ENCODE measurements at places on chromosomes 2 and 18. TPM values are rescaled to one million over a fixed set of nuclear protein-coding genes. Genes with fewer than 3 reads are reported as not detected.

The CD226 gene
- total RNA-seq = 0.75 TPM

The C1QL2 gene
- total RNA-seq = not detected

The SERPINB3 gene
- 0.88 TPM for total RNA-seq

The HNMT gene
- 1.2 TPM for total RNA-seq

The RAX gene
- total RNA-seq = not detected

The RMDN2 gene
- total RNA-seq = 3.5 TPM

The CDKL4 gene
- total RNA-seq = not detected

The ANKRD30B gene
- total RNA-seq = not detected

DNA sequence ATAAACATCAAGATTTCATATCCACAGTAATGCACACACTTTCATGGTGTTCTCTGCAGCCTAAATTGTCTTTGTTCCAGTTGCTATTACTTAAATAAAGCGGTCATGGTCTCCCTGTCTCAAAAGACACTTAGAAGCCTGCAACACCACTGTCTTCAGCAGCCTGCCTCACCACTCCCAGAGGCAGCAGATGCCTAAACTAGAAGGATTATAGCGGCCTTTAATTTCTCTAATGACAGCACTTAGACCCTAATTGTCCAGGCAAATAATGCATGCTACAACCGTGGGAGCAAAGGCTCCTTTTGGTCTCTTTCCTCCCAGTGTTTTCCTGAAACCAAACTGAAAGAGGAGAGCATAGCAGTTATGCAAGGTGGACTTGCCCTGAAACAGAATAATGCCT, 248.8 kb upstream of the SLC39A10 start:
- no peak for DNase-seq

DNA sequence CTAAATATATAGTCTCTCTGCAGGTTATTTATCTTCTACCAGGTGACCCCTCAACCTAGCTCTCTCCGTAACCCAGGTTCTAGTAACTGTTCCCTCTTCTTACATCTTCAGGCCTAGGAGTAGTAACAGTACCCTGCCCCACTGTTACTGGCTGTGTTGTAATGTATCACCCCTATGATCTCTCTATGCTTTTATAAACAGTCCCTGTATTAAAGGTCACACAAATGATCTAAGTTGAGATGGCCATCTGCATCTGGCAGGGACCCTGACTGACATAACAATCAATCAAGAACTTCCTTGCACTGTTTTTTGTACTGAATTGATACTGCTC, 219.7 kb upstream of the STK17B start:
- DNase-seq = no peak

- DNase-seq = no peak
Observed at GRCh38 chr18:59094569-59094968, 45.1 kb upstream of the SEC11C start.

GRCh38 chr2:47088371-47089082, 66.6 kb downstream of the STPG4 start:
- DNase-seq = no peak

GRCh38 chr2:99660616-99661406, 171.0 kb upstream of the REV1 start:
- no peak for DNase-seq

GRCh38 chr2:225434014-225434413, 34.5 kb downstream of the NYAP2 start:
- DNase-seq = no peak

DNA sequence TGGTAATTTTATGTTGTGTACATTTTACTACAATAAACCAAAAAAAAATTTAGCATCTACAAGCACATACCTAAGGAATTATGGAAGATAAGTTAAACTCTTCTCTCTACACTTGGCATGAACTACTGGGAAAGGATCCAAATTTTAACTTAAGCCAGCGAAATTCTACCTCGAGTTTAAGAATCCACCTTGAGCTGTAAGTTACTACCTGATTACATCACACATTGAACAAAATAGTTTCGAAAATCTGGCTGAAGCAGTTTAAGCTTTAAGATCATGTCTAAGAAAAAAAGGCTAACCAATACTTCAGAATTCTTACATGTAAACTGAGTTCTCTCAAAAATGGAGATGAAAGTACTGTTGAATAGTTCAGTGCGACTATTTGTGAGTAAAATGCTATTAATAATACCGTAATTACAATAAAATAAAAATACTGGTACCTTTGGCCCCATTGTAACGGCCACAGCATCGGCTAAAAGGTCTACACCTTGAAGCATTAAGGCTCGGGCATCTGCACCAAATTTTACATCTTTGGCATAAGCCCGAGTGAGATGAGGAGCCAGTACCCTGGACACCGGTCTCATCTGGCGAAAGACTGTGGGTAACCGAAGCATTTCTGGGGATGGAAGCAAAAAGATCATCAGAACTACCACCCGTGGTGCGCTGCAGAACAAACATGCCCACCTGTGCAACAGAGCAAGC, 1.3 kb downstream of the HSPD1 start:
- DNase-seq = no peak

GRCh38 chr2:240997141-240997855, 1.1 kb upstream of the SNED1 start:
- no peak for DNase-seq

DNA sequence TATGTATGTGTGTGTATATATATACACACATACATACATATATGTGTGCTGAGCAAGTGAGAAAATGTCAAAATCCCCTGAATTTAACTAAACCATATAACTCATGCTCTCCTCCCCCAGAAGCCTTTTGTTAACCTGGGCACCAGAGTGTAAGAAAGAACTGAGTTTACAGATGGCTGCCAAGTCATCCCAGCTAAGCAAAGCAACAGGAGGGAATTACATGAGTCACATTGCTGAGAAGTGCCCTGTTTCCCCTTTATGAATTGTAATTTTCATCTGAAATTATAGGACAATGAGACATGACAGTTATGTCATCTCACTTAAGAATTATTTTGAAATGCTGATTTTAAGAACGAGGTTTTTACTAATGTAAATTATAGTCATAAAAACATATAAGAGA, 29.9 kb downstream of the SCN7A start:
- no peak for DNase-seq

DNA sequence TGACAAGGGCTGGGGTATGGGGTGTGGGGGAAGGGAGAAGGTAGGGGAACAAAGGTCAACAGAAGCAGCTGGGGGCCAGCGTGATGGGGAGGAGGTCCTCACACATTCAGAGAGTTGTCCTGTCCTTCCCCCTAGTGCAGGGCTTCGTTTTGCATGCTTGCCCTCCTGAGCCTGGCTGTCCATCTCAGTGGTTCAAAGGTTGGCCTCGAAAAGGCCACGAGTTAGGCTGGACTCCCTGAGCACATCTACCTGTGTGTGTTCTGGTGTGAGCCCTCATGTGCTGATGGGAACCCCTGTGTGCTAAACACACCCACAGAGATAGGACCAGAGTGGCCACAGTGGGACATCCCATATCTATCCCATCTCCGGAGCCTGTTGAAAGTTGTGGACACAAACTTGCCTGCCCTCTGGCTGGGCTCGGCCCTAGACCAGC, 51.9 kb downstream of the EPAS1 start:
- DNase-seq = no peak

GRCh38 chr2:143397884-143398614, 268.8 kb downstream of the ARHGAP15 start:
- DNase-seq = peak; percentile 19

- DNase-seq = peak; percentile 51
Observed at GRCh38 chr18:76394780-76395476, 100.1 kb downstream of the ZNF516 start.

DNA sequence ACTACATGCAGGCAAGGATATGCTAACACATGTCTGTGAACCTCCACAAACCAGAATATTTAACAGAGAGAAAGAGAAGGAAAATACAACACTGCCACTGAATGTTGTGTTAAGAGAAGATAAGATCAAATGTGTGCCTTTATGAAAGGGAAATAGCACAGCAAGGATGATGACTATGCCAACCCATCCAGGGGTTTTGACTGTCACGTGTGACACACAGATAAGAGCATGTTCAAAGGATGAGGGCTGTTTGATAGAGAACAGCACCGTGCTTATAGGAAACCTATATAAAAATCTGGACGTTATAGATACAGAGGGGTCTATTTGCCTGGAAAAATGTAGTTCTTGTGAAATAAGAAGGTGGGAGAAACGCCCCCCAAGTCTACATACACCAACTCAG, 911.8 kb downstream of the CPS1 start:
- DNase-seq = no peak

Data from foreskin keratinocyte (primary cell).